Activated CD4-positive, alpha-beta T cell treated with anti-CD3 and anti-CD28 coated beads for 1 hour (primary cell): ENCODE measurements at places on chromosomes 3 and 15.

DNA sequence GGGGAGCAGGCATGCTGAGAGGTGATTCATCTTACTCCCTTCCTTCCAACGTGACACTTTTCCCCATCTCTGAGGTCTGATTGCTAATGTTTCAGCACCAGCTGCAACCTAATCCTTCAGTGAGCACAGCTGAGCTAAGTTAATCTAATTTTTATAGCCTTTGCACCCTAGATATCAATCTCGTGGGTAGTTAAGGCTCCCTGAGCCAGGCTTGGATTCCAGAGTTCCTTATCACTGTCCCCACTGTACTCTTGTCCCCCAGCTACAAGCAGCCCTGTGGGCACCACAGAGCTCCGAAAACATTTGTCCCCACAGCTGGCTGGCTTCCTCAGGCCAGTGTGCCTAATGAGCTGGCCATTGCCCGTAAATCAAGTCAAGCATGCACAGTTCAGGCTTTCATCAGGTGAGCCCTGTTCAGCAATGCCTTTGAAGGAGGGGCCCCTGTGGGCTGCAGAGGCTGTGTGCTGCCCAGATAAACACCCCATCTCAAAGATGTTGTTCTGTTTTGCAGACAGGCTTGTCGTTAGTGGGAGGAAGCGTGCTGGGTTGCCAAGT lies 376.9 kb upstream of the RASGRP1 start:
- DNase-seq: no peak

DNA sequence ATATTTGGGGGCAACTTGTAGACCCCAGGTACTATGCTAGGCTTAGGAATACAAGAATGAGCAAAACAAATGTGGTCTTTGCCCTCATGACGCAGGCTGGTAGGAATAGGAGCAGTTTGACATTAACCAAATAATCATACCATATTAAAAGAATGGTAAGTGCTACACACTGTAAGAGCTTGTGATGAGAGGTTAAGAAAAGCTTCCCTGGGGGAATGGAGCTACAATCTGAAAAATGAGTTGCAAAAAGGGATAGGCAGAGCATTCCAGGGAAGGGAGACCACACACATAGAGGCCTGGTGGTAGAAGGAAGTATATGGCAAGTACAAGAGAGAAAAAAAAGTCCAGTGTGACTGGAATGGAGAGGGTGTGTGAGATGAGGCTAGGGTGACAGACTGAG lies 37.3 kb downstream of the TMOD3 start:
- no peak for DNase-seq

GRCh38 chr3:65968996-65969395 lies 69.7 kb downstream of the MAGI1 start:
- DNase-seq: no peak

DNA sequence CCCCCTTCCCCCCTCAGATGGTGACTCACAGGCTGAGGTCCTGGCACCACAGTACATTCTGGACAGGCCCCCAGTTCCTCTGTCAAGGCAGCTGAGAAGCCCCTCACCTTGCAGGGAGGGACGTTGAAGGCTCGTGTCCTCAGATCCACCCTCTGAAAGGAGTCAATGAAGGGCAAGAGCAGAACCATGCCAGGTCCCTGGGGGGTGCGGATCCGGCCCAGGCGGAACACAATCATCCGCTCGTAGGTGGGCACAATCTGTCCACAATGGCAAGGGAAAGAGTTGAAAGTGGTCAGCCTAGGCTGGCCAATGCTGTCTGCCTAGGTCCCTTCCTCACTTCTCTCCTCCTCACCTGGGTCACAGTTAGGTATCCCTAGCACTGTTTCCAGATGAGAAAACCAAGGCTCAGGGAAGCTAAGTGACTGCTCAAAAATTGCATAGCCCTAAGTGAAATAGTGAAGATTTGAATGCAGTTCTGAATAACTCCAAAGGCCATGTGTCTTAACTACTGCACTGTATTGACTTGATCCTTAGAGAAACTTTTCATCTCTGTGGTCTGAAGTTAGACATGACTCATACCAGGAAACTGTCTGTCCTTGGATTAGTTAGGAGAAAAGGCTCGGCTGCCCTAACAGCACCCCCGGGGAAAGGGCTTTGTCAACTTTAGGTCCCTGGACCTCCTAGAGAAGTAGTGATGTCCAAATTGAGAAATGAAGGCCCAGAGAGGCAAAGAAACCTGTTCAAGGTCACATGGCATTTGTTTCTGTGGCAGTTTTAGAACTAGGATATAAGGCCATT lies 2.9 kb downstream of the STOML1 start:
- DNase-seq: no peak

GRCh38 chr15:65862682-65863081 lies 6.6 kb upstream of the RAB11A start:
- DNase-seq: peak; percentile 14

- DNase-seq: no peak
Measured at GRCh38 chr3:128356822-128357221, 109.9 kb downstream of the DNAJB8 start.

GRCh38 chr3:126916546-126916945 lies 66.4 kb upstream of the PLXNA1 start:
- no peak for DNase-seq

- no peak for DNase-seq
Measured at GRCh38 chr15:96887730-96888129, 557.2 kb downstream of the NR2F2 start.

DNA sequence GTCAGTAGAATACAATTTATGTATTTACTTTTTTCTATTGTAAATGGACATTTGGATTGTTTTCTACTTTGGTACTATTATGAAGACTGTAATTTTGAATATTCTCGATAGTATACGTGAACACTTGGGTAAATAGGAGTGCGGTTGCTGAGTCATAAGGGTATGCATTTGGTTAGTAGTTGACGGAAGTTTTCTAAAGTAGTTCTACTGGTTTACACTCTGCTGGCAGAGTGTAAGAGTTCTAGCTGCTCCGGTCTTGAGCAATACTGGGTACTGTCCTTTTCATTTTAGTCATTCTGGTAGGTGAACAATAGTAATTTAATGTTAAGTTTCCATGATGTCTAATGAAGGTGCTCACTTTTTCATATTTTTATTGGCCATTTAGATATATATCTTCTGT lies 70.0 kb downstream of the MEF2A start:
- DNase-seq: no peak

DNA sequence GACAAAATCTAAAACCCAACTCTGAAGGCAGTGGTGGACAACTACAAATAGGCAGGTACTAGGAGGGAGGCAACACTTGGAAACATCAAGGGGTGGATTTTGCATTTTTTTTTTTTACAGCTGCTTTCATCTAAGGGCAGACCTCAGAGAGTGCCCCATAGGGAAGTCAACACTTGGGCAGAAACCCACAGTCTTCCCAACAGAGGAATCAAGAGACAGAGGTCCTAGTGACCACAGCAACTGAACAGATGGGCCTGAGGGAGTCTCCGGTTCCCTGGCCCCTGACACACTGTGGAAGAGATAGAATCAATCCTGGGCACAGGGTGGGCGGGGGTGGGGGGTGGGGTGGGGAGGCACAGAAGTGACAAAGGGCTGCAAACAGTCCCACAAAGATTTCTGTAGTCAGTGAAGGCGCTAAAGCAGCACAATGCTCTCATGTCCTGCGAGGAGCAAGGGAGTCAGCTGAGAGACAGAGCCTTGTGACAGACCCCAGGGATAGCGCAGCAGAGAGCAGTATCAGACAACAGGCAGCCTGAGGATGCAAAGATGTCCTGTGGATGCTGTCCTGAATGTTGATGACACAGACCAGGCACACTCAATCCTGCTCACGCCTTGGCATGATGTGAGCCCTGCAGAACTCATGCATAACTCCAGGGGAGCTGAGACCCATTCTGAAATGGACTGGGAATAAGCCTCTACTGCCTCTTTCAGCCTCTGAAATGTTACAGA lies 6.9 kb upstream of the RFTN1 start:
- no peak for DNase-seq

DNA sequence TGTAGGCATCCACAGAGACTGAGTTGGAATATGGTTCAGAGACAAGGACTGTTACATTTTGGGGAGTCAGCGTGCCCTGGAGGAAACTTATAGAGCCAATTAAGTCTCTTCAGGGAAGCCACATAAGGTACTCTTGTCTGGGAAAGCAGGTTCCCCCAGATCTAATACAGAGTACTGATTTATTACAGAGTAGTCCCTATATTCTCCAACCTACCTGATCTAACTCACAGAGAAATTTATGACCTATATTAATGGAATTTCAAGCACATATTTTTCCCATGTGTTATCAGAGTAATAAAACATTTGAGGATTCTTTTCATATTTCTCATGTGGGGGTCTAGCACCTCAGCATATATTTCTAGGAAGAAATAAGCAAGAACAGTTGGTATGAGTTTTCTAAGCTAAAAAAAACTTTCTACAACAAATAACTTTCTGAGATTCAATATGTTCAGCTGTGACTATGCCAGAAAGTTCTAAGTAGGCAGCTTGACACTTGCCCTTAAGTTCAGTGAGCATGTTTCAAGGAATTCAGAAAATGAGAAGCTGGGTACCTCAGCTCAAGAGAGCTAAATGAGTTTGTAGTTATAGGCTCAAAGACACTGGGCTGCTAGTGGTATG lies 75.3 kb upstream of the COL8A1 start:
- no peak for DNase-seq
